ENCODE measurements at places on chromosomes 1 and 21. TPM values are rescaled to one million over a fixed set of nuclear protein-coding genes. Genes with fewer than 3 reads are reported as not detected.

The ERVH48-1 gene
- 0.02 TPM for polyA plus RNA-seq

The LCE3D gene
- polyA plus RNA-seq, result not detected

The RNU1-4 gene
- polyA plus RNA-seq, result not detected

The HES2 gene
- polyA plus RNA-seq, result 0.86 TPM
